ENCODE measurements at places on chromosomes 6 and 20.
A peak's percentile ranks its signal among the peaks of the same experiment; 100 is the strongest.

DNA sequence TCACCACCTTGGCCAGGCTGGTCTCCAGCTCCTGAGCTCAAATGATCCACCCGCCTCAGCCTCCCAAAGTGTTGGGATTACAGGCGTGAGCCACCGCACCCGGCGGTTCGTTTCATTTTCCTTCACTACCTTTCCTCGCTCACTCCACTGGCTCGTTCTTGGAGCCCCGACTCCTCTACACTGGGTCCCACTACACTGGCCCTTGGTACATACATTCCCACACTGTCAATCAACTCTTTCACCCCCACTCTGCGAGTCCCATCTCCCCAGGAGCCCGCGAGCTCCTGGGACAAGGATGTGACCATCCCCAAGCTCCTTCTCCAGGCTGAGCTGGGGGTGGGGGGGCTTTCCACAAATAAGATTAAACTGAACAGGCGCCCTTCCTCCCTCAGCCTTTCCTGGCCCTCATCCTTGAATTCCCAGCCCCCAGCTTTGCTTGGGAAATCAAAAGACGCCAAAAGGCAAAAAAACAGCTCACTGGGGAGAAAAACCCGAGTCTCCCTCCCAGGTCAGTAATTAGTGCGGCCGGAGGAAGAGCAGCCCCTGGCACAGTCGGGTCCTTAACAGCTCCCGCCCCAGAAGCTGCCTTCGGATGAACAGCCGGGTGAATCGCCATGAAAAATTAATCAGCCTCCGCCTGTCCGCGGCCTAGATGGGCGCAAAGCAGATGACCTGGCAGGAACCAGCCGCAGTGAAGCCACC, 42.8 kb upstream of the LY86 start:
- peak; percentile 14 for DNase-seq

DNA sequence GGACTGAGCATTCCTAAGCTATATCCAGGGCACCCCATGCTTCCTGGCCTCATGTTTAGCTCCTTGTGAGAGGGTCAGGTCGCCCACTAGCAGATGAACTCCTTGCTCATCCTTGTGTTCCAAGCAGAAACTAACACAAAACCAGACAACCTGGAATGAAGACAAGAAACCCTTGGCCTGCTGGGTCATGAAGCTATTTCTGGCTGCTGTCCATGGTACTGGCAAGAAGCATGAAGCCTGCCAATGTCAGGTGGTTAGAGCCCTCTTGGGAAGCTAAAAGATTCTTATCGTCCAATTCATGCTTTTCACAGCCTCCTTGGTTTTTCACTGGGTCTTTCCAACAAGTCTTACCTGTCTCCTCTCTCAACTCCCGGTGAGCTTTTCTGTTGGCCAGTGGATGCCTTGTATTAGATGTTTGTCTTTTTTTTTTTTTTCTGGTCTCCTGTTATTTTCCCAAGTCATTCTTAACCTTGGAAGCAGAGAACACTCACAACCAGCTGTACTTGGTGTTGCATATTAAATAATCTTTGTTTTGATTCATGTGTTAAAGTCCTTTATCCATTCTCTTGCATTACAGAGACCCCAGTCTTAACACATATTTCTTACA, 180.3 kb downstream of the ANKRD60 start:
- DNase-seq: no peak

DNA sequence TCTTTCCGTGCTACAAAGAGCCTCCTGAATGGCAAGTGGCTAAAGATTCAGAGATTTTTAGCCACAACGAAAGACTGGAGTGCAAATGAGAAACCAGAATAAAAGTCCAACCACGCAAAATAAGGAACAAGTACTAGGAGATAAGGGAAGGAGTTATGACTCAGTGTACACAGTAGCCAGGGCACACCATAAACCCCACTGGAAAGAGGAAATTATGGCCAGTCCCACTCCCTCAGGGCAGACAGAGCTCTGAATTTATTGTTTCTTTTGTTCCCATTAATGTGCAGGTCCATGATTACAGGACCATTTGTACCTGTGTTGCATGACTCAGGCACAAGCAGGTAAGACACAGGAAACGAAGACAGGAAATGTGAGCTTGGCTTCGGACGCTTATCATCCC, 150.3 kb upstream of the PREP start:
- no peak for DNase-seq

DNA sequence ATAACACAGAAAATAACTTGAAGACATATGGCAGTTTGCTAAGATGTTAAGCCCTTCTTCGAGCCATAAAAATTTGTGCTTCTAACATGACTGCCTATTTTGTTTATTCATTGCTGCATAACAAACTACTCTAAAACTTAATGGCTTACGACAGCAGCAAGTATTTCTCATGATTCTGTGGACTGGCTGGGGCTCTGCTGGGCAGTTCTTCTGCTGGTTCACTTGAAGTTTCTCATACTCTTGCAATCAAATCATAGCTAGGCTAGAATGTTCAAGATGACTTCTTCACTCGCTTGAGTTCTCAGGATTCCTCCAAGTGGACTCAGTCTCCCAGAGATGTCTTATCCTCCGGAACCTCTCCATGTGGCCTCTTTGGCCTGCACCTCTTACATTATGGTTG, 33.4 kb downstream of the CENPW start:
- DNase-seq: no peak

DNA sequence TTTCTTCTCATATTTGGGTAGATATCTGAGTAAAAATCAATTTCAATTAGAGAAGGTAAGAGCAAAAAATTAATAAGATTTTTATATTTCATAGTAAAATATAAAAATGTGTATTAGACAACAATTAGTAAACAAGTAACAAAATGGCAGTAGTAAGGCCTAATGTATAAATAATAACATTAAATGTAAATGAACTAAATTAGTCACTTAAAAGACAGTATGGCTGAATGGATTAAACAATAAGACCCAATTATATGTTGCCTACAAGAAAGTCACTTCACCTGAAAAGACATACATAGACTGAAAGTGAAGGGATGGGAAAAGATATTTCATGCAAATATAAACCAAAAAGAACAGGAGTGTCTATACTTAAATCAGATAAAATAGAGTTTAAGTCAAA, 147.6 kb downstream of the TRMT11 start:
- no peak for DNase-seq

DNA sequence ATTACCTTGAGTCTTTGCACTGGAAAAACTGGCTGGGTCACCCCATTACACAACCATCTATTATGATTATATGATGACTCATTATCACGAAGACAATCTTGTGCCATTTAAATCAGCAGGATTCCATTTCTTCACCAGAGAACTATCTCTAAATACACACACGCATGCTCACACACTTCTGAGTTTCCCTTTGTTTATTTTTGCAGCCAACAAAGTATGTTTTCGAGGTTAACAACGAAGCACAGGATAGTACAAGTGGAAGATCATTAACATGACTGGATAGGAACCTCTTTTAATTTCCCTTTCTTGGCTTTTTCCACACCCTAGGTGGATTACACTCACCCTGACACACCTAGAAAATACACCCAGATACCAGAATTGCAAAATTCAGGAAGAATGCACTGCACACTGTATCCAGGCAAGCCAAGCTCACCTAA, 18.9 kb downstream of the PERP start:
- DNase-seq: no peak

- DNase-seq: no peak
Observed at GRCh38 chr6:113362301-113363047, 494.7 kb upstream of the MARCKS start.

DNA sequence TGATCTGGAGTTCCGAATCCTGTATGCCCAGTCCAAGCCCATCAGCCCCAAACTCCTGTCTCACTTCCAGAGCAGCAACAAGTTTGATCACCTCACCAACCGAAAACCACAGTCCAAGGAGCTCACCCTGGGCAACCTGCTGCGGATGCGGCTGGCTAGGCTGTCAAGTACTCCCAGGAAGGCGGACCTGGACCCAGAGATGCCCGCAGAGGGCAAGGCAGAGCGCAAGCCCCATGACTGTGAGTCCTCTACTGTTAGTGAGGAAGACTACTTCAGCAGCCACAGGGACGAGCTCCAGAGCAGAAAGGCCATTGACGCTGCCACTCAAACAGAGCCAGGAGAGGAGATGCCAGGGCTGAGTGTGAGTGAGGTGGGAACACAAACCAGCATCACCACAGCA, 10.5 kb upstream of the DHX35 start:
- DNase-seq: no peak

GRCh38 chr6:134074151-134075055, 22.0 kb upstream of the SLC2A12 start:
- no peak for DNase-seq

GRCh38 chr6:93105017-93105416, 314.3 kb downstream of the EPHA7 start:
- no peak for DNase-seq

DNA sequence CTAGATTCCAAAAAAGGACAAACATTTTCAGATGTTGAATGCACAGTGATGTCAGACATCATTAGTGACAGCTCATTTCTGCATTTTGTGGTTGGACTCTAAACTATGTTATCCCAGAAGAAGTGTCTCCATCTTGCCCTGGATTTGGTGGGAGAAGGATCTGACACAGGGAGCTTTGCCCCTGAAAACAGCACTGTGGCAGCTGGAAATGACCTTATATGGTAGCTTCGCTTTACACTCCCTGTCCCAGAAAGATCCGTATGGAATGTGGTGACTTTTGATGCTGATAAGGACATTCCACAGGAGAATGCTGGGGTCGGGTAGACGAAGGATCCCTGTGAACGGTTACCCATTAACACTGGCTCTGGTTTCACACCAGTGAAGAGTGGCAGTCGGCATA, 87.2 kb upstream of the EDN1 start:
- peak; percentile 14 for DNase-seq

DNA sequence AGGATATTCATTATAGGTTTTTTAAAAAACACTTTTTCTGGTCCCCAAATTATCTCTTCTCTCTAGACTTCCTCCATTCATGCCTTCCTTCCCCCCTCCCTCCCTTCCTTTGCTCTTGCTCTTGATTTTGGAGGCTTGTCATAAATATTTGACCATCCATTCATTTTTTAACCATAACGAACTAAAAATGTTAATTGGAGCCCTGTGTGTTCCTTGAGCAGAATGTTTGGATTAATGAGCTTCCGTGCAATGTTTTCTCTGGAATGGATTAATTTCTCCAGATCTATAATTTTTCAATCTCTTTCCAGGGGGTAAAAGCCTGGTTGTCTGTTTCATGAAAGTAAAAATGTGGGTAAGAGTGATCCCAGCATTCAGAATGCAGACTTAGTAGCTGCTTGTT, 155.5 kb downstream of the ESR1 start:
- DNase-seq: no peak

DNA sequence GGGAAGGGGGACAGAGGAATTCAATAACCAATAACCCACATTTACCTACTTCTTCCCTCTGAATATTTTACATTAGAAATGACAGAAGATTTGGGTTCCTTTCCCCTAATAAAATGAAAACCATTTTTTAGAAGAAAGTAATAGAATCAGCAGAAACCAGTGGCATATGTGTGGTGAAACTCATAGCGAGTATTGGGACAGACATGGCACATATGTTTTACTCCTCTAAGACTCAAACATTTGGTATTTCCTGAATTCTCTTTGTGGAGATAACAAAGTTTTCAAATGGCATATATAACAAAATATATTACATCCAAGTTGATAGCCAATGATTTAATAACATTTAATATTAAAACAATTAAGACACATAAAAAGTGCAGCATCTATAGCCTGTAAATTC, 12.9 kb upstream of the BEND3 start:
- DNase-seq: no peak

- no peak for DNase-seq
Observed at GRCh38 chr20:63529861-63530787, 7.1 kb downstream of the PTK6 start.
